ENCODE measurements at places on chromosomes 11 and 22. TPM values are rescaled to one million over a fixed set of nuclear protein-coding genes. Genes with fewer than 3 reads are reported as not detected.

DNA sequence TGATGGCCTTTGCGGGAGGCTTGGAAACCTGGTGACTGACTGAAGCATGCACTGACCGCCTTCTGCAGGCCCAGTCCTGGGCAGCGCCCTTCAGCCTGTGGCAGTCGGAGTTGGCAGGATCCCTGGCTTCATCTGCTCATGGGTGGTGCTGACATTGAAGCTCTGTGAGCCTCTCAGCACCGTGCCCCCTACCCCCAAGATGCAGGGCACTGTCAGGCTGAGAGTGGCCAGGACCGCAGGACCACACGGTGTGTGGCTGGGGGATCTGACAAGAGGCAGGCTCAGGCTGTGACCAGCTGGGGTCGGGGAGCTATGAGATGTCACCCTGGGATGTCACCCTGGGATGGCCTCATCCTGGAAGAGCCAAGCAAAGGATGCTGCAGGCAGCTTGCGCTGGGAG, 32.7 kb downstream of the TBC1D22A start:
- no peaks in the 10 kb centered on the region for H3K4me1 ChIP-seq
- H3K36me3 ChIP-seq = peaks cover 42% of the 10 kb centered on the region
- DNase-seq = peak; percentile 40
- H3K27ac ChIP-seq = no peak overlapping the region
- H3K4me3 ChIP-seq = no peak overlapping the region

DNA sequence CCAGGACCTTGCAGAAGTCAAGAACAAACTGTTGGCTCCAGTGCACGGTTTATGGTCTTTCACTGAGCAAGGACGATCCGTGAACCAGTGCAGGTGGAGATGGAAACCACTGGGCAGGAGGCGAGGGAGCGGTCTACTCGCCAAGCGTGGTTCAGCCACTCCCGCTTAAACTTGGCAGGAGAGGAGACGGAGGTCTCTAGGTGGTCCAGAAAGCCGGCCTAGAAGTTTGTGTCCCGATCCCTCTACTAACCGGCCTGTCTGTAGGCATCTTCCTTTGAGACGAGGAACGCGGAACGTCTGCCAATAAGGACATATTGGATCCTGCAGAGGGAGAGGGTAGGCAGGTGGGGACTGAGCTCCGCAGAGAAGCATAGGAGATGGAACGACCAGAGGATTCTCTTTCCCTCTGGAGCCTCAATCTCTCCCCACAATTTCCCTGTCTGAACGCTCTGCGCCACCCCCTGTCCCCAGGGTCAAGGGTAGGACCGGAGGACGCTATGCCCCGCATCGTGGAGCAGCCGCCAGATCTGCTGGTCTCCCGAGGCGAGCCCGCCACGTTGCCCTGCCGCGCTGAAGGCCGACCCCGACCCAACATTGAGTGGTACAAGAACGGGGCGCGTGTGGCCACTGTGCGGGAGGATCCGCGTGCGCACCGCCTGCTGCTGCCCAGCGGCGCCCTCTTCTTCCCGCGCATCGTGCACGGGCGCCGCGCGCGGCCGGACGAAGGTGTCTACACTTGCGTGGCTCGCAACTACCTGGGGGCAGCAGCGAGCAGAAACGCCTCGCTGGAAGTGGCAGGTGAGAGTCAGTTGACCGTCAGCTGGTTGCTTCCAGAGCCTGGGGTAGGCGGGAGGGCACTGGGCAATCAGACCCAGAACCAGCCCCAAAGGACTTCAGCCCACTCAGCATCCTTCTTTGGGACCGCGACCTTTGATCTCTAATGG, 3.4 kb downstream of the ROBO3 start:
- no peaks in the 10 kb centered on the region for H3K36me3 ChIP-seq
- no peak overlapping the region for H3K4me3 ChIP-seq
- no peak overlapping the region for H3K27ac ChIP-seq
- peaks cover 32% of the 10 kb centered on the region for H3K27me3 ChIP-seq
- H3K4me1 ChIP-seq = no peaks in the 10 kb centered on the region

GRCh38 chr22:29155966-29156365, 49.7 kb upstream of the EMID1 start:
- H3K4me3 ChIP-seq = no peak overlapping the region
- H3K27ac ChIP-seq = no peak overlapping the region
- H3K36me3 ChIP-seq = no peaks in the 10 kb centered on the region

- H3K4me1 ChIP-seq = no peaks in the 10 kb centered on the region
- H3K27ac ChIP-seq = peak overlapping the region; percentile 66
- H3K36me3 ChIP-seq = no peaks in the 10 kb centered on the region
- peak overlapping the region; percentile 60 for H3K4me3 ChIP-seq
These were observed 938 bp downstream of the LAYN start for GRCh38 chr11:111541254-111542061.

GRCh38 chr22:23556026-23556620, 24.0 kb downstream of the IGLL1 start:
- H3K27ac ChIP-seq = no peak overlapping the region
- H3K4me1 ChIP-seq = no peaks in the 10 kb centered on the region
- H3K4me3 ChIP-seq = no peak overlapping the region
- no peak for DNase-seq
- no peaks in the 10 kb centered on the region for H3K27me3 ChIP-seq

- no peaks in the 10 kb centered on the region for H3K4me1 ChIP-seq
- DNase-seq = no peak
- H3K27me3 ChIP-seq = no peaks in the 10 kb centered on the region
- no peak overlapping the region for H3K27ac ChIP-seq
- H3K36me3 ChIP-seq = no peaks in the 10 kb centered on the region
- no peak overlapping the region for H3K4me3 ChIP-seq
These were observed 28.7 kb downstream of the POU2F3 start for GRCh38 chr11:120268686-120269085.

DNA sequence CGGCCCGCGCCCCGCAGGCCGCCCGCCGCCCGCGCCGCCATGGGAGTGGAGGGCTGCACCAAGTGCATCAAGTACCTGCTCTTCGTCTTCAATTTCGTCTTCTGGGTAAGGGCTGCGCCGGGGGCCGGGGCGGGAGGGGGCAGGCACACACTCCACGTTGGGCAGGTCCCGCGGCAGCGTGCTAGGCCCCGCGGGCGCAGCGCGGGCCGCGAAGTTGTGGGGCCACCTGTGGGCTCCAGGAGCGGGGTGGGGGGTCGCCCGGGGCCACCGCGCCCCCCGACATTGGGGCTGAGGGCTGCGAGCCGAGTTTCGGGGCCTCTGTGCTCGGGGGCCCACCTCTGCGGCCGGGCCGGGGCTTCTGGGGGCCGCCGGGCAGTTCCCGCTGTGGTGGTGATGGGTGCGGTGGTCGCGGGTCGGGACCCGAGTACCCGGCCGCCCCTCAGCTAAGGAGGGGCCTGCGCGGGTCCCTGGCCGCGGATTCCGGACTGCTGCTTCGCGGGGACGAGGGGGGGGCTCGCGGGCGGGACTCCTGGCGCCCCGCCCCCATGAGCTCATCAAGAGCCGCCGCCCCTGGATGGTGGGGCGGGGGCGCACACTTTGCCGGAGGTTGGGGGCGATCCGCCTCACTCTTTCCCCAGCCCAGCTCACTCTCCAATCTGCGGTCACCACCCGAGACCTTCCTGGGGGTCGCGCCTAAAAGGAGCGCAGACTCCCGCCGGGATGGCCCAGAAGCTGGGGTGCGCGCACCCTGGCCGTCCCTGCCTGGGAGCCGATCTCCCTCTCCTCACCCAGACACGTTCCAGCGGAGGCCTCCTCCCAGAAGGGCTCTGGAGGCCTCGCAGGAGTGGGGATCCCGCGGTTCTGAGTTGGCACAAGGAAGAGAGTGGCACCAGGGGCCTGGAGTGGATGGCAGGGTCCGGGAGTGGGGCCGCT, 667 bp downstream of the CD81 start:
- peak overlapping the region; percentile 100 for H3K27ac ChIP-seq
- H3K4me1 ChIP-seq = peaks cover 74% of the 10 kb centered on the region
- peak overlapping the region; percentile 100 for H3K4me3 ChIP-seq
- no peak for DNase-seq

DNA sequence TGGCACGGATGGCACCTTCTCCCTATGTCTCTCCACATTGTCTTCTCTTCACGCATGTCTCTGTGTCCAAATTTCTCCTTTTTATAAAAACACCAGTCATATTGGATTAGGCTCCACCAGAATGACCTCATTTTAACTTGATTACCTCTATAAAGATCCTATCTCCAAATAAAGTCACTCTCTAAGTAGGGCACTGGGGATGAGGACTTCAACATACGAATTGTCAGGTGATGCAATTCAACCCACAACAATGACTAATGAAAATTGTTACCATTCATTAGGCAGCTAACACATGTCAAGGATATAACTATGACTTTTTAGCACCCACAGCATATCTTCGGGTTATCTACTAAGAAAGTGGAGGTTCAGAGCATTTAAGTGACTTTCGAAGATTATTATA, 55.5 kb upstream of the USP47 start:
- H3K27me3 ChIP-seq = no peaks in the 10 kb centered on the region
- no peaks in the 10 kb centered on the region for H3K4me1 ChIP-seq
- no peak overlapping the region for H3K27ac ChIP-seq
- H3K36me3 ChIP-seq = no peaks in the 10 kb centered on the region
- no peak for DNase-seq

GRCh38 chr22:46806794-46807193, 44.3 kb downstream of the TBC1D22A start:
- peaks cover 19% of the 10 kb centered on the region for H3K36me3 ChIP-seq
- DNase-seq = peak; percentile 32
- no peak overlapping the region for H3K4me3 ChIP-seq
- H3K27me3 ChIP-seq = no peaks in the 10 kb centered on the region
- H3K4me1 ChIP-seq = no peaks in the 10 kb centered on the region

GRCh38 chr11:77074626-77075221, 8.0 kb downstream of the CAPN5 start:
- H3K4me1 ChIP-seq = no peaks in the 10 kb centered on the region
- H3K4me3 ChIP-seq = no peak overlapping the region
- no peaks in the 10 kb centered on the region for H3K27me3 ChIP-seq
- no peaks in the 10 kb centered on the region for H3K36me3 ChIP-seq
- peak; percentile 40 for DNase-seq

- H3K4me1 ChIP-seq = no peaks in the 10 kb centered on the region
- H3K27me3 ChIP-seq = no peaks in the 10 kb centered on the region
- DNase-seq = no peak
- no peak overlapping the region for H3K27ac ChIP-seq
- no peaks in the 10 kb centered on the region for H3K36me3 ChIP-seq
These were observed 98.6 kb downstream of the KIF18A start for GRCh38 chr11:28009388-28009787.

GRCh38 chr11:1746956-1747752, 3.2 kb downstream of the IFITM10 start:
- H3K4me1 ChIP-seq = no peaks in the 10 kb centered on the region
- H3K4me3 ChIP-seq = no peak overlapping the region
- no peak overlapping the region for H3K27ac ChIP-seq
- DNase-seq = no peak
- no peaks in the 10 kb centered on the region for H3K36me3 ChIP-seq
- no peaks in the 10 kb centered on the region for H3K27me3 ChIP-seq

GRCh38 chr11:28938091-28938490, 829.9 kb downstream of the METTL15 start:
- no peak overlapping the region for H3K27ac ChIP-seq
- DNase-seq = no peak
- no peaks in the 10 kb centered on the region for H3K36me3 ChIP-seq
- H3K4me3 ChIP-seq = no peak overlapping the region

GRCh38 chr11:35242412-35243242, 103.7 kb downstream of the CD44 start:
- H3K27me3 ChIP-seq = no peaks in the 10 kb centered on the region
- no peak overlapping the region for H3K27ac ChIP-seq
- no peak overlapping the region for H3K4me3 ChIP-seq
- no peaks in the 10 kb centered on the region for H3K4me1 ChIP-seq
- DNase-seq = no peak
- H3K36me3 ChIP-seq = no peaks in the 10 kb centered on the region

- H3K27ac ChIP-seq = no peak overlapping the region
- no peaks in the 10 kb centered on the region for H3K4me1 ChIP-seq
These were observed 97.6 kb downstream of the FEZ1 start for GRCh38 chr11:125398475-125398874.

DNA sequence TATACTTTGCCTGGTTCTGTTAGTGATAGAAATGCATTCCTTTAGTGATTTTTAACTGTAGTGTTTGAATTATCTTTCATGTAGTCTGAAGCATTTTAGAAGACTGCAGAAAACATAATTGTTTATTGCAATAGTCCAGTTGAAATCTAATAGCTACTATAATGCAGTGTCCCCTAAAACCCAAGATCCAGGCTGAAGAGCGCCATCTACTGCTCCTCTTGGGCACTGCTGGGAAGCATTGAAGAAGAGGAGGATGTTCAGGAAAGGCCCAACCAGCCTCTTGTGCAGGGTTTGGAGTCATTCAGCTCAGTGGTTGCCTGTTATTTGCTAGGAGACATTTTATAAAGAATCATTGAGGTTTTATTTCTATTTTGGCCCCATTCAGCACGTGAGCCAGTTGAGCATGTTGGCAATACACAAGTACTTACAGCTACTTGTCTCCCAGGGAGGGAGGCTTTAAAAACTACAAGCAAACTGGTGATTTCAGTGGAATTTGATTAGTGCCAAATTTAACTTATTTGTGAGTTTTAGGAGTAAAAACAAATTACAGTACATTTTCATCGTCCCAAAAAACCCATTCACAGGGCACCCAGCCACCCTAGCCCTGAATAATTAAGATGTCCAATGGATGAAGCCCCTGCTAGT, 74.9 kb upstream of the HORMAD2 start:
- no peak overlapping the region for H3K27ac ChIP-seq
- peaks cover 17% of the 10 kb centered on the region for H3K4me1 ChIP-seq
- no peak overlapping the region for H3K4me3 ChIP-seq
- no peaks in the 10 kb centered on the region for H3K27me3 ChIP-seq
- peak; percentile 83 for DNase-seq

DNA sequence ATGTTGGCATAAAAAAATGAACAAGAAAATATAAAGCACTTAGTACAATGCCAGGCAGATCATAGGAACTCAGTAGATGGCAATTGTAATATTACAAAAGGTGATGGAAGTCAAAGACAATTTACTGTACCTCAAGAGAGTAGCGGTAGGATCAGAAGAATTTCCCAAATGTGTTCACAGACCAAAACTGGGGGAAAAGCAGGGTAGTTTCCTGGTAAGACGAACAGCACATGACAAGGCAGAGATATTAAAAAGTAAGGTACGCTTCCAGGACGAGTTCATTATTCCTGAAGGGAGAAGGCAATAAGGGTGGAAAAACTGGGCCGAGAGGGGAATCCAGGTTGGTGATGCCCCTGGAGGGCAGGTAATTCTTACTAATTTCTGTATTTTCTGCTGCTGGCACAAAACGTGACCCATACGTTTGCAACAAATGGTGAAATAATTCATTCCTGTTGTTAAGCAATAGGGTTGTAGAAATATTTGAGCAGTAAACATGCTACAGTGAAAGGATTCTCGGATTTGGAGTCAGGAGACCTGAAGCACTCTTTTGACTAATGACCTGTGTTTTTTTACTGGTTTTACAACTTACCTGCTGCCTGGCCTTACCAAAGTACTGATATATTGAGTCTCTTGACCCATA, 786 bp upstream of the ANKRD42 start:
- peak overlapping the region; percentile 92 for H3K27ac ChIP-seq
- no peaks in the 10 kb centered on the region for H3K4me1 ChIP-seq
- H3K4me3 ChIP-seq = peak overlapping the region; percentile 83
- no peak for DNase-seq
- H3K36me3 ChIP-seq = peaks cover 32% of the 10 kb centered on the region

The PHOX2A gene
- total RNA-seq = not detected

The TMPRSS4 gene
- total RNA-seq = not detected

The BCO2 gene
- total RNA-seq = 44.7 TPM

The ALX4 gene
- total RNA-seq = not detected

The OR8G1 gene
- total RNA-seq = not detected

The IFTAP gene
- 37.7 TPM for total RNA-seq

The ALDH3B1 gene
- total RNA-seq = 21.6 TPM

All from right atrium auricular region (tissue), 2 donors.